ENCODE measurements at places on chromosomes 6 and 20.

DNA sequence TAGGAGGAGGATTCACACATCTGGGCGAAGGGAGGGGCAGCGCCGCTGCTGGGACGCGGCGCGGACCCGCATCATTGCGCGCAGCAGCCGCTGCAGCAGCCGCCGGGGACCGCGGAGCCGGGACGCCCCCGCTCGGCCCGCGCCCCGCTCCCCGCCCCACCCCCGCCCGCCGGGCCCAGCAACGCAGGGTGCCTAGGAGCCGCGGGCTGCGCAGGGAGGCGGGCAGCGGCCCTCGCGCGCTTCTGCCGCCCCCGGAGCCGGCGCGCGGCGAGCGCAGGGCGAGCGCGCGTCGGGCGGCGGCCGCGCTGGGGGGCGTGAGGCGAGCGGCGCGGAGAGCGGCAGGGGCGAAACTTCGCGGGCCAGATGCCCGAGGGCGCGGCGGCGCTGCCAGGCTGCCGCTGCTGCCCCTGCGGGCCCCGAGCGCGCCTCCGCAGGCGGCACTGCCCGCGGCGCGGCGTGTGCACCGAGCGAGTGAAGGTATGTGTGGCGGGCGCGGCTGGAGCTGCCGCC is at the start of gene NKAIN2:
Gene NKAIN2 (plus strand): TSS at position 362 of the 510 bp plus-strand sequence.
- no peak for DNase-seq

DNA sequence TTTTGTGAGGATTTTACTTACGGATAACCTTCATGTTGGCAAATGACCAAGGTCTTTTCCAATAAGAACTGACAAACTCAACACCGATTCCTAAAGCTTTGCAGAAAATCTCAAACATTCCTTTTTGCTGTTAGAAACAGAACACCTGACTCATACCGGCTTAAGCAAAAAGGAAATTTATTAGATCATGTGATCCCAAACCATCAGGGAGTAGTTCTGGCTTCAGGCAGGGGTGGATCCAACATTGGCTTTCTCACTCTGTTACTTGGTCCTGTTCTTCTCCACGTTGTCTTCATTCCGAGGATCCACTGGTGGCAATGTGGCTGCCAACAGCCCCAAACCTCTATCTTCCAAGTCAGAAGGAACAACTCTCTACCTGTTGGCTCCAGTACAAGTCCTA is 95.9 kb upstream of the PMEPA1 start:
- no peak for DNase-seq

DNA sequence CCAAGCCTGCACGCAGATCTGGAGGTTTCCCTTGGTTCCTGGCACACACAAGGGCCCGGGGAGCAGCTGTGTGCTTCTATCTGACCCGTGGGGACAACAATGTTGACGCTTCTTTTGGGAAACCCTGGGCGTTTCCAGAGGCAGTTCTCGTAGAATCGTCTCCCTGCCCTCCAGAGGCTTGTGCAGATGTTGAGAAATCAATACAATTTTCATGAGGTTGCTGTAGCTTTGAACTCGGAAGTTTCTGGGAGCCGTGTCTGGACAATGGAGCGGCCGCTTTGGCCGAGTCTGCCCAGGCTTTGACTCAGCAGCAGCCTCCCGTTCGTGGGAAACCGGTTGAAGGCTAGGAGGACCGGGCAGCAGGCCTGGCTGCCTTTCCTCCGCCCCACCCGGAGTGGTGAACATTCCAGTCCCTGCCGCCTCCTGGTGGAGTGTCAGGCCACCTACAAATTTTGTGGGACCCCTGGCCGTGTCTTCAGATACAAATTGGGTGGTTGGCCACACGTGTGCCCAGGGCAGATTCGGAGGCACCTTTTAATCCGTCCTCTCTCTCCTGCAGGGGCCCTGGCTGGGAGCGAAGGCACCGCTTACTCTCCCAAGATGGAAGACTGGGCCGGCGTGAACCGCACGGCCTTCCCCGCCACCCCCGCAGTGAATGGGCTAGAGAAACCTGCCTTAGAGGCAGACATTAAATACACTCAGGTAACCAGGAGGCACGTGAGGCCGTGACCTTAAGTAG is 2.7 kb downstream of the PAX1 start:
- DNase-seq: no peak

DNA sequence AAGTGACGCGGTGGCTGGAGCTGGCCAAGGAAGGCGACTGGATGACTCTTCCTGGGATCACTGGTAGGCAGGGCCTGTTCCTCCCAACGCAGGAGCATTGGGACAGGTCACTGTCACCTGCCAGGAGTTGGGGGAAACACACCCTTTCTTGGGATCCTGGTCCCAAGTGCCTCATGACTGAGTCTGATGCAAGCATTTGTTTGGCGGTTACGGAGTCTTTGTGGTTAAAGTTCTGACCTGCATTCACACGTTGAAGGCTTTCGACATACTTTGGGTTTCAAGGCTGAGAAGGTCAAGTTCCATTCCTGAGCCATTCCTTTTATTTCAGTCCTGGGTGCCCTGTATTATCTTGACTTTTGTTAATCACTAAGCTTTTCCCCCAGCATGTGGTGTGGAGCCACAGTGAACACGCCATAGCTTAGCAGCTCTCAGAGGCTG is 6.0 kb downstream of the PNLDC1 start:
- no peak for DNase-seq

- peak; percentile 49 for DNase-seq
Measured at GRCh38 chr20:3818155-3819151, 1.9 kb upstream of the AP5S1 start.

DNA sequence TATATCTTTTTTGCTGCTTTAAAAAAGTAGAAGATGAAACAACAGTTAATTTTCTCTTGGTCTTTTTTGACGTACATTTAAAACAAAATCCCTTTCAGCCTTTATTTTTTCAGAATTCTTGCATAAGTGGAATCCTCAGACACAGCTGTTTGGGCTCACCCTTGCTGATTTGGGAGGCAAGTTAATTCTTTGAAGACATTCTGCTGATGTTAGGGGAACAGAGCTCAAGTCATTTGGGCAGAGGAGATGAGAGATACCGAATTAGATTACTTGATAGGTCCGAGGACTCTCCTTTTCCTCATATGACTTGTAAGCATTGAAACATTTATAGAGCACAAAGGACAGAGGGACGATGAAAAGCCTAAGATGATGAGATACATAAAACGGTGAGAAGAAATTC is 567.9 kb upstream of the CITED2 start:
- DNase-seq: no peak

GRCh38 chr6:18457065-18457737 is 70.1 kb downstream of the RNF144B start:
- DNase-seq: no peak

DNA sequence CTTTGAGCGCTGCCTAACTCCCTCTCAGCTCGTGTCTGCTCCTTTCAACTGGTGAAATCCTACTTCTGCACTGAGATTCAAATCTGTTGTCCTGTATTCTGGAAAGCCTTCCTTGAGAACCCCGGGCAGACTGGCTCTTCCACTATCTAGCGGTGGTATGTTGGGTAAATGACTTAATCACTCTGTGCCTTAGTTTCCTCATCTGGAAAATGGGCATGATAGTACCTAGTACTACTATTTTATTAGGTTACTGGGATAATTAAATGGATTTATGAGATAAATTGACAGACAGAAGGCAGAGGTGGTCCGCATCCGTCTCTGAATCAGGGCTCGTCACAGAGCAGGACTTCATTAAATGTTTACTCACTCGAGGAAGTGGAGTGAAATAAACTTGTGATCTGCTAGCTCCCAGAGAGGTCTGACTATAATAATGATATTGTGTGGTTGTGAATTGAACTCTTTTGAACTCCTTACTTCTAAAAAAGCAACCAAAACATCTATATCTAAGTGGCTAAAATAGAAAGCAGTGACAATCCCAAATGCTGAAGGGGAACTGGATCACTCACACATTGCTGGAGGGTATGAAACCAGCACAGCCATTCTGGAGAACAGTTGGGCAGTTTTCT is 26.6 kb downstream of the PPP1R16B start:
- DNase-seq: no peak

DNA sequence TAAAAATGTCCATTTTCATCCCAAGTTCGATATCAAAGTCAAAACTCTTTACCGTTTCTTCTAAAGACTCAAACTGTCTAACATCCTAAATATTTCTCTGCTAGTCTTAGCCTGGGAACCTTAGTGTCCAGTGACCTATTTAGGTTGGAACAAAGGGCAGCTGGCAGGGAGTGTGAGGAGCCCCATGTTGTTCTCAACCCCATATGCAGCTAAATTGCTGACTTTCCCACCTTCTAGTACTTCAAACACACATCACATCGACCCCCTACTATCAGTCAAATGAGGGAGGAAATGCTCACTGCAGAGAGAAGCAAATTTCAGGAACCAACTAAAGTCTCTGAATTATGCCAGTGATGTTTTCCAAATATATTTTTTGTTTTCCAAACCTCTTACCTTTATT is 192.6 kb upstream of the RAB32 start:
- DNase-seq: no peak

DNA sequence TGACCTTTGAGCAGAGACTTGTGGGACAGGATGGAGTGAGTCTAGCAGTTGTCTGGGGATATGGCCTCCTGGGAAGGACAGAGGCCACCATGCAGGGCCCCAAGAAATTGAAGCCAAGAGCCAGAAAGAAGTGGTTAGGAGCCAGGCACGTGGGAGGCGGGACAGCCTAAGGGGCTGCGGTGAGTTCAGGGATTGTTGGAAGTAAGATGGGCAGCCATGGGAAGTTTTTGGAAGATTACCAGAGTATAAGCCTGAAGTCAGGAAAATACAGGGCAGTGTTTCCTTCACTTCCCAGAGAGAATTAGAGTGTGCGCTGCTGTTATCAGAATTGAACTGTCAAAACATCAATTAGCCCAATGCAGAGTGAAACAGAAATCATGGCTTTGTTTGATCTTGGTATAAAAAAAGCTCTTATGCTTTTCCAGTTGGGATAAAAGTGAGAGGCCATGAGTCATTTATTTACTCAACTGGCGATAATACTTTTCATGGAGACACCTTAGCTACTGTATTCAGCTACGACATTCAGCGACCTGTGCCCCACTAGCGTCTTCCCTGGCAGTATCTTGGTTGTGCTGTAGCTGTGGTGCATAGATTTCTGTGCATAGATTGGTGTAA is 66.9 kb downstream of the PHACTR2 start:
- DNase-seq: no peak

GRCh38 chr6:55410674-55411073 is 83.4 kb downstream of the GFRAL start:
- DNase-seq: no peak

- no peak for DNase-seq
Measured at GRCh38 chr6:15419493-15419892, 173.6 kb downstream of the JARID2 start.

GRCh38 chr6:30684386-30685156 is 1.9 kb downstream of the PPP1R18 start:
- DNase-seq: peak; percentile 67

GRCh38 chr20:45949542-45950329 is 15.3 kb downstream of the PCIF1 start:
- DNase-seq: no peak

DNA sequence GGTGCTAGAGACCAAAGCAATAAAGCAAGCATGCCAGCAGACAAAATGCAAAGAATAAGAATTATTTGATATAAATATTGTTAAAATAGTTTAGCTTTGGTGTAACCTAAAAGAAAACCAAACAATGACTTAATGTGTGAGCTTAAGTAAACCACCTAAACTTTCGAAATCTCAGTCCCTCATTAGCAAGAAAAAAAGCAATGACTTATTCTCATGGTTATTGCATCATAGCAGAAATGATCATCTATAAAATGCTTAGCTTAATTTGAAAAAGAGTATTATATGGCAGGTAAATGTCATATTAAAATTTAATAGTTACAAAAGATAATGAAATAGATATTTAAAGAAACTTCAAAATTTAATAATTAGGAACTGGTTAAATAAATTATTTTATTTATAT is 1395.7 kb upstream of the EYS start:
- no peak for DNase-seq

- DNase-seq: no peak
Measured at GRCh38 chr6:73534628-73535027, 13.8 kb upstream of the EEF1A1 start.

DNA sequence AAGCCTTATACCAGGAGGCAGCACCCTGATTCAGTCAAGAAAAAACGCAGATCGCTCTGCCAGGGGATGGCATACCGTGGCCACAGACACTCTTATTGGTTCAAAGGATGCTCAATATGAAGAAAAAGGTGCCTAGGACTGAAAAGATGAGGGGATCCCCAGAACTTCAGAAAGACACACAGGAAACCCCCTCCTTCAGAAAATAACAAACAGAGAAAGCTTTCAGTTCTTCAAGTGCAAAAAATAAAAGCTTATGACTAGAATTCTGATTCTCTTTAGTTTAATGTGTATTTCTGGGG is 17.7 kb upstream of the MYB start:
- no peak for DNase-seq

DNA sequence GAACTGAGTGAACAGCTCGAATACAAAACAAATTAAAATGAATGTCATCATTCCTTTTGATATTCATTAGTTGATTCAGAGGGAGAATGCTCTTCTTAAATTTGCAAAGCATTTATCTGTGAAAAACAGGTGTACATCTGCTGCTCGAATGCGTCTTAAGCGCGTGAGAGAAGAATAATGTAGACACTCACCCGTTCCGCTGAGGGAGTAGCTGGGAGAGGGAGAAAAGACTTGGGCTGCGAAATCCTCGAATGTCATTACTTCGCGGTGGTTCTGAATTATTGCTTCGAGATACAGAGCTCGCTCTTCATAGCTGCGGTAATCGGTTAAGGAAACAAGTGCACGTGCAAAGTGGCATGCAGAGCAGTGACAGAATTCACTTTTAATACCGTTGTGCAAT is 43.9 kb downstream of the INSM1 start:
- no peak for DNase-seq

GRCh38 chr6:97939440-97940168 is 656.6 kb upstream of the MMS22L start:
- no peak for DNase-seq

GRCh38 chr6:111980971-111981840 is 72.7 kb upstream of the CCN6 start:
- no peak for DNase-seq

Measured in Jurkat, Clone E6-1 (cell line).